ENCODE measurements at places on chromosomes 11 and 22. TPM values are rescaled to one million over a fixed set of nuclear protein-coding genes. Genes with fewer than 3 reads are reported as not detected.

GRCh38 chr11:15765530-15765929, 590.8 kb downstream of the SOX6 start:
- no peak for DNase-seq

CDK2AP2 gene
- 79.7 TPM for total RNA-seq

CAT gene
- total RNA-seq = 259 TPM

TNNI2 gene
- total RNA-seq = 17.7 TPM

UCP3 gene
- total RNA-seq = 3.1 TPM

CFL1 gene
- total RNA-seq = 647 TPM

DNA sequence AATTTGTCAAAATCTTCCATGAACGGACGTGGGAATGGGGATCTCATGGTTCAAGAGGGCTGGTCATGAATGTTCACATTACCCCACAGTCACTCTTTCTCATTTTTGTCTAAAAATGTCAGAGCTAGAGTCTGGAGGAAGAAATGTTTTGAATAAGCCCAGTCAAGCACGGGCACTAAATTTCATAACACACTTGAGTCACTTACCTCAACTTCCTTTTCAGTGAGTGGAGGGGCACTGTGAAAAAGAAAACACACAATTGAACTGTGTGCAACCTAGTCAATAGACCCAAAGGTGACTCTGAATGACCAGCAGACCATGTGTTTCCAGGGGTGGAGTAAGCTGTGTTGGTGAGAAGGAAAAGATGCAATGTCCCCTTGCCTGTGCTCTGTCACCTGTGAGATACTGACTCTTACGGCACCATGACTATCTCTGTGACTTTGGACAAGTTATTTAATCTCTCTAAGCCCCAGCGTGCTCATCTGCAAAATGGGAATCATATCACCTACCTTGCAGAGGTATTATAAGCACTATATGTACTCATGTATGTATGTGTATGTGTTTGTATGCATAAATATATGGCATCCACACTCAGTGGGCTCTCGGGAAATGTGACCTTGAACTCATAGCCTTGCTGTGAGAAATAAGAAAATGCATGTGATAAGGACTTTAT, 38.2 kb upstream of the LYVE1 start:
- DNase-seq = no peak

TSSK2 gene
- not detected for total RNA-seq

Data from lower lobe of right lung (tissue), 2 donors.